AG08395 (cell line): ENCODE measurements at places on chromosomes 2 and 18.

GRCh38 chr2:200533754-200534153 lies 7.7 kb downstream of the SGO2 start:
- no peak for DNase-seq

GRCh38 chr18:34787931-34788532 lies 77.9 kb downstream of the DTNA start:
- DNase-seq, result peak; percentile 62

- no peak for DNase-seq
Measured at GRCh38 chr2:18752022-18752493, 162.7 kb upstream of the NT5C1B start.

GRCh38 chr2:234490271-234491091 lies 6.4 kb downstream of the ARL4C start:
- no peak for DNase-seq

DNA sequence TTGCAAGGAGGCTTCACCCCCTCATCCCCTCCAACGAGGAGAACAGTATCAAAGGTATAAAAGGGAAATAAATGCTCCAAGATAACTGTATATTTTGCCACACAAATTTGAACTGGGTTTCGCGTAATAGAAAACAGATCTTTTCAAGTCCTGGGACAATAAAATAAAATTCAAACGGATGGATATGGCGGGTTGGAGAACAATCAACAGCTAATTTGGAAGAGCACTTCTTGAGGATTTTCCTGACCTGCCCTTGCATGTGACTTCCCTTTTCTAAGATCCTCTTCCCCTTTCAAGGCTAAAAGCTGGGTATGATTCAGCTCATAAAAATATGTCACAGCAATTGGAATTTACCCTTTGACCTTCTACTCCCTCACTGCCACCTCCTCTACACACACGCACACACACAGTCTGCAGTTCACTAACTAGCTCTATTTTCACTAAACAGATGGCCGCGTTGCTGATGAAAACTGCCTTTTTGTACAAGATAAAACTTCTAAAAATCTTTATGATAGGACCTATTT lies 386.9 kb downstream of the FIGN start:
- peak; percentile 5 for DNase-seq

DNA sequence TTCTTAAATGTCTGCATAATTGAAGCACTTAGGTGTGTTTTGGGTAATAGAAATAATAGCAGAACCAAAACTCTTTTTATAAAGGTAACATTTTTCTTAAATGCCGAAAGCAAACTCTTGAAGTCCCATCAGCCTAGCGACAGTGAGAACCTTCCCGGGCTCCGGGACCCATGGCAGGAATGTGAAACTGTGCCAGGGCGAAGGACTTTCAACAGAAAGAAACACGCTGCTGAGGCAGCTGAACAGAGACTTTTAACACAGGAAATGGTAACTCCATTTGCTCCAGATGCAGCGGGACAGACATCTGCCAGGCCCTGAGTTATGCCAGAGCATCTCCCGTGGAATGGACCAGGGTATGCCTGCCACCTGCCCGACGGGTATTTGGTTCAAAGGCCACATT lies 34.3 kb downstream of the SALL3 start:
- DNase-seq, result no peak

DNA sequence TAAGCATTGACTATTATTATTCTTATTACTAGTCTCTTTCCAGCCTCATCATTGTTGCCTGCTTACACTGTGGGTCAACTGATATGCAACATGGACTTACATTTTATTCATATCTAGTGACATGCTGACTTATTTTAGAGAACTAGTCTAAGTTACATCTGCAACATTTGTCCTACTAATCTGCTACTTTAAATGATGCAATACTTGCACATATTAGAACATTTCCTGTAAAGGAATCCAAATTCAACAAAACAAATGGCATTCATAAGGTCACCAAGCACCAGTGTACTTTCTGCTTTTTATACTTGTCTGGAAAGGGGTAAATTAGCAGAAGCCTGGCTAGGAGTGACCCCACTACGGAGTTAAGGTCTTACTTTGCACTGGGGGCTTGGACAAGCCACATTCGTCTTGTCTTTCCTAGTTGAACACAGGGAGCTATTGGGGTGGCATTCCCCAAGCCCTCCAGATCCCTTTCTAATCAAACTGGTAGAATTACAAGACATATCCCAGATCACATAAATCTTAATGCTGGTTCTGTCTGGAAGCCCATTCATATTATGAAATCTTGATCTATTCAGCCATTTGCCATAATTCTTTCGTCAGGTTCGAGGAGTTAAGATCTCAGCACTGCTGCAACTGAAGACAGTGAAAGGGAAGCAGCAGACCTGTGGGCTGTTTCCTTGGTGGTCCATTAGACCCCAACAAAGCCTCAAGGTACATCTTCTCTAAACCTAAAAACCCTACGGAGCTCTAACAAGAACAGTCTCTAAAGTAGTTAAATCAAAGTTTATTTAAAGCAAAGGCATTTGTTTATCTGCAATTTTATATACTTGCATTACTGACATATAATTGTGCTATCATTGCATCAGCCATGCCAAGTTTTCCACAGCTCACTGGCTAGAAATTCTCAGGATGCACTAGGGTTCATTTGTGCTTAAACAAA lies 49.9 kb upstream of the RTN4 start:
- DNase-seq, result peak; percentile 39

GRCh38 chr2:172387361-172387760 lies 40.0 kb upstream of the ITGA6 start:
- no peak for DNase-seq

DNA sequence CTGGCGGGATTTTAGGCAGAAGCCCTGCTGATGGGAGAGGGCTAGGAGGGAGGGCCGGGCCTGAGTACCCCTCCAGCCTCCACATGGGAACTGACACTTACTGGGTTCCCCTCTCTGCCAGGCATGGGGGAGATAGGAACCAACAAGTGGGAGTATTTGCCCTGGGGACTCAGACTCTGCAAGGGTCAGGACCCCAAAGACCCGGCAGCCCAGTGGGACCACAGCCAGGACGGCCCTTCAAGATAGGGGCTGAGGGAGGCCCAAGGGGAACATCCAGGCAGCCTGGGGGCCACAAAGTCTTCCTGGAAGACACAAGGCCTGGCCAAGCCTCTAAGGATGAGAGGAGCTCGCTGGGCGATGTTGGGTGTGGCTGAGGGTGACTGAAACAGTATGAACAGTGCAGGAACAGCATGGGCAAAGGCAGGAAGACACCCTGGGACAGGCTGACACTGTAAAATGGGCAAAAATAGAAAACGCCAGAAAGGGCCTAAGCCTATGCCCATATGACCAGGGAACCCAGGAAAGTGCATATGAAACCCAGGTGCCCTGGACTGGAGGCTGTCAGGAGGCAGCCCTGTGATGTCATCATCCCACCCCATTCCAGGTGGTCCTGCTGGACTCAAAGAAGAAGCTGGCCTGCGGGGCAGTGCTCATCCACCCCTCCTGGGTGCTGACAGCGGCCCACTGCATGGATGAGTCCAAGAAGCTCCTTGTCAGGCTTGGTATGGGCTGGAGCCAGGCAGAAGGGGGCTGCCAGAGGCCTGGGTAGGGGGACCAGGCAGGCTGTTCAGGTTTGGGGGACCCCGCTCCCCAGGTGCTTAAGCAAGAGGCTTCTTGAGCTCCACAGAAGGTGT lies 8.5 kb downstream of the PROC start:
- DNase-seq, result no peak

DNA sequence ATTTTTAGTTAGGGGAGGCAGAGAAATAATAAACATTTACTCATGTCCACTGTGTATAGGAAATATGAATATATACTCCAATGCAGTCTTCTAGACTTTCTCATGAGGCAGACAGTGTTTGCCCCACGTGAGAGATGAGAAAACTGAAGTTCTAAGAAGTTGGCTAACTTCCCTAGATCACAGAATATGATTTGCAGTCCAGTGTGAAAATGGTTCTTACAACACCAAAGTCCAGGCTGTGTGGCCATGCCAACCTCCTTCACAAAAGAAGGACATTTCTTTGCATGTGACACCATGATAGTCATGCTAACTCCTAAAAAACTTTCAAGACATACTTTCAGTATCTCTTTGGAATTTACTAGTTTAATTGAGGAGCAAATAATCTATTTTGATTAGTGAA lies 143.7 kb downstream of the IRS1 start:
- DNase-seq, result peak; percentile 34

DNA sequence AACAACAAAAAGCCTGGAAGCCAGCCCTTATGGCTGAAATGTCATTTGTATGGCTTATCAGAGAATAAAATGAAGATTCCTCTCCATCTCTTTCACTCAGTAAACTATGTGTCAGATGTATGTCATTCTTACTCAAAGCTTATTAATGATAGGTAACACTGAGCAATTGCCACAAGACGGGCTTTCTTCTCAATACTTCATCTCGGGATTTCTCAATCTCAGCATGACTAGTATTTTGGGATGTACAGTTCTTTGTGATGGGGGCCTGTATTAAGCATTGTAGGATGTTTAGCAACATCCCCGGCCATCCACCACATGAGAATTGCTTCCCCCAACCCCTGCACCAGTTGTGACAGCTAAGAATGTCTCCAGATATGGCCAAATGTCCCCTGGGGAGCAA lies 80.2 kb downstream of the MREG start:
- no peak for DNase-seq

- DNase-seq, result no peak
Measured at GRCh38 chr2:23209059-23209458, 175.9 kb upstream of the KLHL29 start.

DNA sequence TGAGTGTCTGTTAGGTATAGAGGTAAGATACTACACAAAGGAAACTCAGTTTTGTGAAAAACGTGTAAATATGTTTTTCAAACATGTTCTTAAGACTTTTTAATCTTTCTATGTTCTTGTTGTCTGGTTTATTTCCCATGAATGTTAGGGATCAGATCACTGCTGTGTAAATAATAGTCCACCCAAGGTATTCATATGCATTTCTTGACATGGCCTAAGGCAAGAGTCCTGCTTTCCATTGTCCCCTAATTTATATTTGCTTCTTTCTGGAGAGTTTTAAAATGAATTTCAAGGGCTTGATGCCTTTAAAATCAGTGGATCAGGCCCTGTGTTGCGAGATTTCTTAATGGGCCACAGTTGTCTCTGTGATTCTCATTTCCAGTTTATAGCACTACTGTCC lies 28.9 kb downstream of the CRIM1 start:
- DNase-seq, result no peak

GRCh38 chr2:197516393-197516761 lies 511 bp downstream of the MOB4 start:
- DNase-seq, result peak; percentile 18

DNA sequence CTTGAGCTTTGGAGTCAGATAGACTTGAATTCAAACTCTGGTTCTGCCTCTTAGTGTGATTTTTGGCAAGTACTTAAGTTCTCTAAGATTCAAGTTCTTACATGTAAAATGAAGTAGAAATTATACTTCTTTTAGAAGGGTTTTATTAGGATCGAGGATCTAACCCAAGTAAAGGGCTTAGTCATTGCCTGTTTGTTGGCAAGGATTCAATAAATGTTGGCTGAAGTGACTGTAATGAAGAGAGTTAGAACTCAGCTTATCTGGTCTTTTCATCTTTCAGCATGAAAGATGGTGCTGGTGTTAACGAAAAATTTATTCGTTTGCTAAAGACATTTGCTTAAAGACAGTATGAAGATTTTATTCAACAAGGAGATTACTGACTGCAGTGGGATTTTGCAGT lies 315.9 kb upstream of the THUMPD2 start:
- DNase-seq, result peak; percentile 17

- peak; percentile 94 for DNase-seq
Measured at GRCh38 chr2:47269316-47270232, 114.5 kb upstream of the STPG4 start.

- no peak for DNase-seq
Measured at GRCh38 chr2:117411983-117412382, 402.5 kb upstream of the DDX18 start.

DNA sequence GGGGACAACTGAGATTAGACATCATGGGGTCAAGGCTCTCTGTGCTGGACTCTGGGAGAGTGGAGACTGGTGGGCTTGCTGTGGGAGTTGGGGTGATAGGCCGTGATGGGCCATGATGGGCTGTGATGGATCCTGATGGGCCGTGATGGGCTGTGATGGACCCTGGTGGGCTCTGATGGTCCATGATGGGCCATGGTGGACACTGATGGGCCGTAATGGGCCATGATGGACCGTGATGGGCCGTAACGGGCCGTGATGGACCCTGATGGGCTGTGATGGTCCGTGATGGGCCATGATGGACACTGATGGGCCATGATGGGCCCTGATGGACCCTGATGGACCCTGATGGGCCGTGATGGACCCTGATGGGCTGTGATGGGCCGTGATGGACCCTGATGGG lies 18.5 kb downstream of the LPIN1 start:
- DNase-seq, result no peak

DNA sequence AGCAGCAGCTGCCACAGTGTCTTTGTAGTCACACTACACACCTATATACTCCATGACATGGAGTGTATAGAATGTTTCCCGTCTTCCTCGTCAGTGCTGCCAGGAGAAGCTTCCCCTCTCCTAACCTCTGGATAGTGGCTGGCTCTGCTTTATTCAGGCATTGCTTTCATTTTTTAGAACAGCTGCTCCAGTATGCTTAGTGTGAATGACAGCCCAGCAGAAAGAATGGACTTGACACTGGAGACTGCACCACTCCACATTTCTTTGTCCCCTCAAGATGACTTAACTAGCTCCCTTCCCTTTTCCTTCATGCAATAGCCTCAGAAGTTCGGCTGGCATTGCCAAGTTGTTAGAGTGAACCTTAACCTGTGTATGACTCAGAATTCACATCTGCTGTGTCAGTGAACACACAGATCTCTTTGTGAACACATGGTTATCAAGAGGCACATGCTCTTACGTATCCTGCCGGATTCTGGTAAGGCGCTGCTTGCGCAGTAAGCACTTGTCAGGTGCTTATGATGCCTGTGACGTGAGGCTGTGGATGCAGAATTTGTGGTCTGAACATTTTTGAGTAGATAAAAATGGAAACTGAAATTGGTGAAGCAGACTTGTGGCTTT lies 73.9 kb downstream of the NEDD4L start:
- peak; percentile 33 for DNase-seq

- no peak for DNase-seq
Measured at GRCh38 chr2:38613849-38614213, 11.1 kb upstream of the HNRNPLL start.

GRCh38 chr2:199136681-199137080 lies 321.1 kb downstream of the SATB2 start:
- DNase-seq, result peak; percentile 50

- no peak for DNase-seq
Measured at GRCh38 chr18:9637036-9637767, 22.8 kb upstream of the PPP4R1 start.

- no peak for DNase-seq
Measured at GRCh38 chr2:55598056-55598795, 19.2 kb downstream of the PPP4R3B start.
